Effector CD4-positive, alpha-beta T cell (primary cell): ENCODE measurements at places on chromosomes 7 and 10.

DNA sequence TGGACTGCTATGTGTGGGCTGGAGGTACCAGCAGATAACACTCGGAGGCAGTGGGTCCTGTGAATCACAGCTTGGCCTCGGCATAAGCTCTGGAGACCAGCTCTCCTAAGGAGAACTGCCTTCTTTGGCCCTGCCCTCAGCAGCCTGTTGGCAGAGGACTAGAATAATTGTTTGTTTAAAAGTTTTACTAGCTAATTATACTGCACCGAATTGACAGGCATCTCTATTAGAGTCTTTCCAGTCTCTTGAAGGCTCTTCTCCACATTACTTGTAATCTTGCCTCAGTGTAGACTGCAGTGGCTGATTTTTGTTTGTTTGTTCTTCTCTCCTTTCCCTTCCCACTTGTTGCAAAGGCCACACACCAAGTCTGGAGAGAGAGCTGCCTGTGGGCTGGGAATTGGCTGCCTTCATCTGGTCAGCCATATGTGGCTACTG is 183.2 kb downstream of the AUTS2 start:
- no peak for DNase-seq

GRCh38 chr10:97307866-97308780 is 10.9 kb upstream of the FRAT1 start:
- no peak for DNase-seq

GRCh38 chr10:125377368-125377767 is 217.0 kb upstream of the CTBP2 start:
- DNase-seq: no peak

- no peak for DNase-seq
Measured at GRCh38 chr7:42734568-42734967, 177.3 kb downstream of the C7orf25 start.

- DNase-seq: no peak
Measured at GRCh38 chr7:38027884-38028455, 107.5 kb downstream of the EPDR1 start.

- no peak for DNase-seq
Measured at GRCh38 chr7:137838706-137839315, 8.0 kb downstream of the DGKI start.

- DNase-seq: no peak
Measured at GRCh38 chr10:117718986-117719920, 176.7 kb downstream of the EMX2 start.

DNA sequence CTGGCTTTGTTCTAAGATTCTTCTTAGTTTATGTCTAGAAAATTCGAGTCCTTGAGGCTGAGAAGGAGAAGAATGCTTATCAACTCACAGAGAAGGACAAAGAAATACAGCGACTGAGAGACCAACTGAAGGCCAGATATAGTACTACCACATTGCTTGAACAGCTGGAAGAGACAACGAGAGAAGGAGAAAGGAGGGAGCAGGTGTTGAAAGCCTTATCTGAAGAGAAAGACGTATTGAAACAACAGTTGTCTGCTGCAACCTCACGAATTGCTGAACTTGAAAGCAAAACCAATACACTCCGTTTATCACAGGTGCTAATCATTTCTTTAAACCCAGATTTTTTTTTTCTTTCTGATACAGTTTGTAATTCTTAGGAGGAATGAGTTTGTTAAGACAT is 6.7 kb downstream of the CEP55 start:
- DNase-seq: no peak
